ENCODE measurements at places on chromosomes 5 and 9.

- no peak for DNase-seq
These were observed 2.1 kb downstream of the RNU6ATAC start for GRCh38 chr9:134162212-134162775.

- DNase-seq, result no peak
These were observed 191.7 kb downstream of the DRD1 start for GRCh38 chr5:175252234-175252805.

GRCh38 chr5:58248221-58248620 lies 211.7 kb downstream of the PLK2 start:
- DNase-seq, result no peak

DNA sequence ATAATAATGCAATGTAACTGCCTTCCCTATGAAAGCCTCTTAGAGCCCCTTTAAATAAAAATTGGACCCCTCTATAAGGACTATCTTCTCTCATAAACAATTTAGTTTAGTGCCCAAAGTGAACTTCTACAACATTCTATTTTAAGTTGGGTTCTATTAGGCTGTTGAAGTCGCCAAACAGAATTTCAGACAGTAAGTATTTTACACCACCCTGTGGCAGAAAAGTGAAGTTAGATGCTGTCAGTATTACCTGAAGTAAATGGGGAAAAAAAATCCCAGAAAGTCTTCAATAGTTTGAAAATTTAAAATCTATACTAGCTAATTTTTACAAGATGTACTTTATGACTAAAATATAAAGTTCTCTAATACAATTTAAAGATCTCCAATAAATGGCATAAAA lies 29.5 kb downstream of the CAAP1 start:
- no peak for DNase-seq

- DNase-seq, result no peak
These were observed 150.3 kb downstream of the GIN1 start for GRCh38 chr5:102969641-102970040.

DNA sequence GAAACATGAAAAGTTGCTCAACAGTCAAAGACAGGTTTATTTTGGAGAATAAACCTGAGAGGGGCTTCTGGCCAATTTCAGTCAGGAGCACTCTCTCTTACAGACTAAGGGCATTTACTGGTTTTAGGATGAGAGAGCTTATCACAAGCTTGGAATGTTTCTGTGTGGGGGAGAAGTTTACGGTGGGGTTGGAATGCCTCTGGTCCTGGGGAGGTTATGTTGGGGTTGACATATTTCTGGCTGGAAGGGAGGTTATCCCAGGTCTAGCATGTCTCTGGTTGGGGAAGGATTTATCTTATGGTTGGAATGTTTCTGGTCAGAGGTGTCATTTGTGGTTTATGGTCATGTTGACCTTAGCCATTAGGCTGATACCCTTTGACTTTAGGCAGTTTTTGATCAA lies 1867.3 kb downstream of the EFNA5 start:
- no peak for DNase-seq

GRCh38 chr9:137550231-137550621 lies at the start of gene PNPLA7:
TSS of gene PNPLA7 (minus strand) at chr9:137550402. CDS start at chr9:137550197, 205 bp downstream.
- peak; percentile 47 for DNase-seq

DNA sequence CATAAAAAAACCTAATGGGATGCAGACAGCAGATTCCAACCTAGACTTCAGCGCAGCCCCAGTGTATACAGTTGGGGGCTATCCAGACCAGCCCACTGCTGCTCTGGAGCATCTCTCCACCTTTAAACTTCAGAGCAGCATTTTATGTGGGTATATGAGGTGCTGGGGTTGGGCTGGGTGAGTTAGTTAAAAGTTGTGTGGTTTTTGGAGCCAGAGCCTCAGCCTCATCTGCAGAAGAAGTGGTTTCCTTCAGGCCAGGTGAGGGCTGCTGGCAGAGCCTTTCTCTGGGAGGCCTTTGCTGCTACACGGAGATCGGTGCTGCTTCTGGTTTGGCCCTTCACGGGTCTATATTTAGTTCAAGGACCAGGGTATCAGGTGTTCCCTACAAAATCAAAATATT lies 228.3 kb downstream of the PDZD2 start:
- no peak for DNase-seq
